Retinal pigment epithelial cell (primary cell): ENCODE measurements at places on chromosomes 3 and 15.

GRCh38 chr3:52530918-52531826 is 2.5 kb downstream of the NT5DC2 start:
- no peak for DNase-seq

DNA sequence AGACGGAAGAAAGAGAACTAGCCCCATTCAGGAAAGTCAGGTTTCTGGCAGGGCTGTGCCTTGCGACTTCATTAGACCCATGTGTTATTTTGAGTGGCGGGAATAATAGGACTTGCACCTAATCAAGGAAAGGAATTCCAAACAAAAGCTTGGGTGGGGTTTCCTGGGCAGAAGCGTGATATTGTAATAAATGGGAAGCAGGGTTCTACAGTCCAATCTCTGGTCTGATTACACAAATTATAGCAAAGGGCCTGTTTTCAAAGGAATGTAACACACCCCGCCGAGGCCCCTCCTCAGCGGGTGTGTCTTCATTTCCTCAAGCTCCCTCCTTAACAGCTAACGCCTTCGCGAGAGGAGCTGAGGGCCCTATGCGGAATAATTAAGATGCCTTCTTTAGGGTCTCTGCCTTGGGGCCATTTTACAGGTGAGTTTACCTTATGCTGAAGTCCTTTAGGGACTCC is 396.0 kb upstream of the C2CD4B start:
- DNase-seq, result no peak

GRCh38 chr15:83200589-83200988 is 7.0 kb downstream of the HDGFL3 start:
- no peak for DNase-seq

GRCh38 chr3:138696666-138697370 is 88.2 kb downstream of the FAIM start:
- no peak for DNase-seq

DNA sequence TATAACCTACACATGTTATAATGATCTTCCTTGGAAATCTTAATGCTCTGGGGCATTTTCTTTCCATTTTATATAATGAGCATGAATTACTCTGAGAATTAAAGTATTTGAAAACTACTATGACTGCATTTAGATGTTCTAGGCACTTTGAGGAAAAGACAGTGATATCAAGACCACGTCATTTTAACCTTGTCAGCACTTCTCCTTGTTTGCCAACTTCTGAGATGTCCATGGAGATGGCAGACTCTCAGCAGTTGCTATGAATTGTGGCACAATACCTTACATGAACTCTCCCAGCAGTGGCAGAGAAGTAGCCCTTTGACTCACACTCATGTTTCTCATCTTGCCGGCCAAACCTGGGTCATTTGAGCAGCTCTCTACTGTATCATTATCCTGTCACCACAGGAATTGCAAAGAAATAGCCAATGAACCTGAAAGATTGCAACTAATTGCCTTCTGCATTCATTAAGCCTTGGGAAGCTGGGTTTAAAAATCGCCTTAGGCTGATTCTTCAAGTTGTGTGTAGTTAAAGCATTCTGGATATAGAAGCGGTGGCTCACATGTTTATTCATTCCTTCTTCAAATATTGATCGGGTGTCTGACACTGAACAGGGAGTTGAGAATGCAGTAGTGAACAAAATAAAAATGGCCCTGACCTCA is 272.2 kb upstream of the CFAP20DC start:
- DNase-seq, result no peak
